NCI-H1694 (cell line): ENCODE measurements at places on chromosomes 6 and 20.

DNA sequence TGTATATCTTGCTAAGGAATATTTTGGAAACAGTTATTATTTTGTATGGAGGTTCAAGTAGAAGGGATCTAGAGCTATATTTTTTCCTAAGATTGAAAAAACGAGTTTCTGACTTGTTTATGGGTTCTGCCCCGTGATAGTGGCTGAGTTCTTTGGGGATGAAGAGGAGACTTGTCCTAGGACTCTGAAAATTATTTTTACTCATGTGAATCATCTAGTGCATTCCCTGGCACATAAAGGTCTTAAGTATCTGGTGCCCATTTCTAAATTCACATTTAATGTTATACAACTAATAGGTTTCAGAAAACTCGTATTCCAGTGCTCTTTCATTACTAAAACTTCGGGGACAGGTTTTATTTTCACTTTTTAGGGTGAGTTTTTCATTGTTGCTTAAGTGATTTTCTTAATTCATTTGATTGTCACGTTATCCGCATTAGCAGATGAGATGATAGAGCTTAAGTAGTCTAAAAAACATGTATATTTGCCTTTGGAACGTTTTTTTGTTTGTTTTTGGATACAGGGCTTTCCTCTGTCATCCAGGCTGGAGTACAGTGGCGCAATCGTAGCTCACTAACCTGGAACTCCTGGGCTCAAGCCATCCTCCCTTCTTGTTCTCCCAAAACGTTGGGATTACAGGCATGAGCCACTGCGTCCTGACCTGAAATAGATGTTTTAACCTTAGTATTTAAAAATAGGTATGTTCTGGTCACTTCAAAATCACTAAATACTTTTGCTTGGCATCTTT is 2.1 kb downstream of the NFYA start:
- no peak for DNase-seq

DNA sequence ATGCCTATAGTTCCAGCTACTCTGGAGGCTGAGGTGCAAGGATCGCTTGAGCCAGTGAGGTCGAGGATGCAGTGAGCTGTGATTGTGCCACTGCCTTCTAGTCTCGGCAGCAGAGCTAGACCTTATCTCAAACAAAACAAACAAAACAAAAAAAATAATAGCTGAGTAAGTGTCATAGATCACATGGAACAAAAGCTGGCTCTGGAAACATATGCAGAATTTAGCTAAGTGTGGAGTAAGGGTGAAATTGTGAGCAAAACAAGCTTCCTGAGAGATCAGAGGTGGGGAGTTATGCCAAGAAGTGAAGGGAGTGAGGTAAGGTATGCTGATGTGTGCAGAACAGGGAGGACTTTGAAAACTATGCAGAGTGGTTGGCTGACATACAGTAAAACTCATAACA is 18.7 kb downstream of the SGK1 start:
- DNase-seq: no peak

DNA sequence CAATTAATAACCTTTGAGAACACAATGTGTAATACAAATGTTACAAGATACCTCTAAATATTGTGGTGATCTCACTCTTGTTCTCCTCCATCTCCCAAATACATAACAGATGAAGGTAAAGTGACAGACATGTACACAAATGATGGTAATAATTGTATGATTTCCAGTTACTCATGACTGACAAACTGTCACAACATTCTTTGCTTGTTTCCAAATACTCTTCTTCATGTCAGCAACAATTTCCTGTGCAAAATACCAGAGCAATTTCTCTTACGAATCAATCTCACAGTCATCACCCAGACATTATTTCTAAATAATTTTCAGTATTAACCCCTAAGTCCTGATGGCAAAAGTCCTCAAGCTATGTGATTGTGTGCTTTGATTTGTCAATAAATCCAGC is 92.9 kb downstream of the RPS12 start:
- DNase-seq: no peak

GRCh38 chr6:88725111-88725975 is 238.1 kb downstream of the RNGTT start:
- no peak for DNase-seq

DNA sequence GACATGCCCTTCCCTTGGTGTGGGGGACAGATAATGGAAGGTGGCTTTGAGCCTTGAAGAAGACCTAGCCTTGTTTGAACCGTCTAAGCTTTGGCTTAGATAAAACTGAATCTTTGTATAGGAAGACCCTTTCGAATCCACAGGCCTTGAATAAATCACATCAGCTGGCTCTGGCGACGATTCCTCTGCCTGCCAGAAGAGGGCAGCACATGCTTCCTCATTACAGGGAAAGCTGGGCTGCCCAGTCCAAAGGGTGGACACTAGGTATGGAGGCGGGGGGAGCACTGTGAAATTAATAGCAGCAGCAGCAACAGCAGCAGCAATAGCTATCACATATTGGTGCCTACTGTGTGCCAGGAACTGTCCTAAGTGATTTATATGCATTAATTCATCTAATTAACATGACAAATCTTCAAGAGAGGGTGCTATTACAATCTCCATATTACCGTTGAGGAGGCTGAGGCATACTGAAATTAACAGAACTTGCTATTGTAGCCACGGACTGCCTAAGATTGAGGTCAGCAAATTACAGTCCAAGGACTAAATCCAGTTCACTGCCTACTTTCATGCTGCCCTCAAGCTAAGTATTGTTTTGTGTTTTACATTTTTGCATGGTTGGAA is 85.1 kb downstream of the CLIC5 start:
- DNase-seq: peak; percentile 14

GRCh38 chr20:10802236-10802635 is 128.4 kb upstream of the JAG1 start:
- no peak for DNase-seq

GRCh38 chr6:163438298-163438939 is 23.9 kb downstream of the QKI start:
- DNase-seq: no peak

- DNase-seq: no peak
Measured at GRCh38 chr20:258963-259362, 1.4 kb downstream of the DEFB132 start.

- peak; percentile 41 for DNase-seq
Measured at GRCh38 chr20:15760001-15760621, 813.1 kb downstream of the KIF16B start.

- no peak for DNase-seq
Measured at GRCh38 chr6:169885831-169886230, 134.4 kb downstream of the ERMARD start.

GRCh38 chr6:78462728-78463127 is 404.6 kb upstream of the IRAK1BP1 start:
- no peak for DNase-seq

- DNase-seq: no peak
Measured at GRCh38 chr6:24477070-24477469, 12.3 kb downstream of the GPLD1 start.

- no peak for DNase-seq
Measured at GRCh38 chr6:167116109-167116837, 6.6 kb upstream of the CCR6 start.

- DNase-seq: no peak
Measured at GRCh38 chr20:59015812-59016711, 3.2 kb upstream of the TUBB1 start.

DNA sequence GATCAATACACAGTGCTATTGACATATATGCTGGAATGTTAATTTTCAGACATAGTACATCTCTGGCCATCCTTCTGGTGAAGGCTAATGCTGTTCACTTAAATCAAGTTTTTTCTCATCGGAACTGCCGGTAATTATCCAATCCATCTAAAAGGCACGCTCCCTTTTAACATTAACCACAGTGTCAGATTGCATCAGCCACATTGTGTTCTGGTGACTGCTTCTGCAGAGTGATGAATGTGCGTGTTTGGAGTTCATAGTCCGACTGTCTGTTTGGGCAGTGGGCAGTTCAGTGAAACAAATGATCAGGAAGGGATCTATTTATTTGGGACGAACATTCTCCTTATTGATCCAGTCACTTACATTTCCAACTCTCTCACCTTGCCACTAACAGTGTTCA is 49.5 kb downstream of the SOBP start:
- DNase-seq: no peak

- DNase-seq: no peak
Measured at GRCh38 chr6:105511639-105512038, 108.8 kb upstream of the PREP start.

- no peak for DNase-seq
Measured at GRCh38 chr6:9405369-9405768, 970.0 kb upstream of the SLC35B3 start.

- DNase-seq: no peak
Measured at GRCh38 chr20:9035126-9035525, 33.8 kb upstream of the PLCB4 start.

DNA sequence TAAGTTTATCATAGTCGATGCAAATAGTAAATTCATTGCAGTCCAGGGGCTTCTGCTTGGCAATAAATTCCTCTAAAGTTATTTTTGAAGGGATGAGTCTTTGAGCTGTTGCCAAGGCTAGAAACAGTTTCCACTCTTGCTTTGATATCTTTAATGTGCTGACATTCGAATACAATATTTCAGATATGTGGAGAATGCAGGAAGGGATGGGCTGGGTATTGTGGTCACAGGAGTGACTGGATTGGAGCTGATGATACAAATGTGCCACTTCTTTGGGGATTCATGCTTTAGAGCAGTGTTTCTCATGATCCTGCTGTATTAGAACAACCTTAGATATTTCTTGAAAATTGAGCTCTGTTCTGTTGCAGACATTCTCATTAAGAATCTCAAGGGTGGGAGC is 139.0 kb downstream of the PRDM13 start:
- DNase-seq: no peak

DNA sequence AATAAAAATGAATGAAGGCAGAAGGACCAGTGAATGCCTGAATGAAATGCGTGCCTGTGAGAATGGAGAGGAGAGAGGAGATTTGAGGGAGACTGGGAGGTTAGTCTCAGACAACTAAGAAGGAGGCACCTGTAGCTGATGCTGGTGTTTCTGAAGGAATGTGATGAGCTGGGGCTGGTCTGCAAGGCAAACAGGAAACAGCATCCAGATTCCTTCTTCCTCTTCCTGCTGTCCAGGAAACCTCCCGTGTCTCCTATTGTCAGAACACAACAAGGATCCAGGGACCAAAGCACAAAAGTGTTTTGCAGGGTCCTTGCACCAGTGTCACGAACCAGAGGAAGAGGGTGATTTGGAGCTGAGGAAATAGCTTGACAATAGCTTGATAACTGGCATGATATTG is 50.4 kb upstream of the TAB2 start:
- DNase-seq: no peak

DNA sequence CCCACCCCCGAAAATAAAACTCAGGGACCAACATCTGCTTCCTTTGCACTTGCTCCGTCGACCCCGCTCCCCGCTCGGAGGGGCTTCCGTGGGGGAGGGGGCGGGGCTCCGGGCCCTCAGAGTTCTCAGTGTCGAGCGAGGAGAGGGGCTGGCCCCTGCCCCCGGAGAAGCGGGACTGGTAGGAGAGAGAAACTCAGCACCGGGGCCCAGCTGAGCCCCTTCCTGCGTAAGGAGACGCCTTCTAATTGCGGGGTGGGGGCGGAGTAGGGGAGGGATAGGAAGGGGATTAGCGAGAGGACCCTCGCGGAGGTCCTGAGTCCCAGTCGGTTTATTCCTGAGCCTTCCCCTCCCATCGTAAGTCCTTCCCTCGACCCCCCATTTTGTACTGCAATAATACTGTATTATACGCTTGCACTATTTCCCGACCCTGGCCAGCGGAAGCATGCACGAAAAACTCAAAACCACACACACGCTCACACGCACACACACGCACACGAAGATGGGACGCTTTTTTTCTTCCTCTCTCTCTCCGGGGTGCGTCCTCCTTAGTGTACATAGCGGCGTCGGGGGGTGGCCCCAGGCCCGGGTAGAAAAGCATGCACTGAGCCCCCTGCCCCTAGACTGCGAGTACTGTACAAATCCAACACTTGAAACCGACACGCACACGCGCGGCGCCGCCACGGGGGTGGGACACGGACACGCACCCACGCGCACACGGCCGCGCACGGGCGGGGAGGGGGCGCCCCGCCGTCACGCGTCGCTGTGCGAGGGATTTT is 22.1 kb upstream of the SLC22A7 start:
- no peak for DNase-seq

GRCh38 chr6:43669050-43669921 is 18.3 kb downstream of the MRPS18A start:
- DNase-seq: no peak

GRCh38 chr6:25220857-25221256 is 58.3 kb upstream of the CARMIL1 start:
- no peak for DNase-seq

GRCh38 chr20:4190792-4191519 is 175.6 kb upstream of the RNF24 start:
- DNase-seq: no peak

DNA sequence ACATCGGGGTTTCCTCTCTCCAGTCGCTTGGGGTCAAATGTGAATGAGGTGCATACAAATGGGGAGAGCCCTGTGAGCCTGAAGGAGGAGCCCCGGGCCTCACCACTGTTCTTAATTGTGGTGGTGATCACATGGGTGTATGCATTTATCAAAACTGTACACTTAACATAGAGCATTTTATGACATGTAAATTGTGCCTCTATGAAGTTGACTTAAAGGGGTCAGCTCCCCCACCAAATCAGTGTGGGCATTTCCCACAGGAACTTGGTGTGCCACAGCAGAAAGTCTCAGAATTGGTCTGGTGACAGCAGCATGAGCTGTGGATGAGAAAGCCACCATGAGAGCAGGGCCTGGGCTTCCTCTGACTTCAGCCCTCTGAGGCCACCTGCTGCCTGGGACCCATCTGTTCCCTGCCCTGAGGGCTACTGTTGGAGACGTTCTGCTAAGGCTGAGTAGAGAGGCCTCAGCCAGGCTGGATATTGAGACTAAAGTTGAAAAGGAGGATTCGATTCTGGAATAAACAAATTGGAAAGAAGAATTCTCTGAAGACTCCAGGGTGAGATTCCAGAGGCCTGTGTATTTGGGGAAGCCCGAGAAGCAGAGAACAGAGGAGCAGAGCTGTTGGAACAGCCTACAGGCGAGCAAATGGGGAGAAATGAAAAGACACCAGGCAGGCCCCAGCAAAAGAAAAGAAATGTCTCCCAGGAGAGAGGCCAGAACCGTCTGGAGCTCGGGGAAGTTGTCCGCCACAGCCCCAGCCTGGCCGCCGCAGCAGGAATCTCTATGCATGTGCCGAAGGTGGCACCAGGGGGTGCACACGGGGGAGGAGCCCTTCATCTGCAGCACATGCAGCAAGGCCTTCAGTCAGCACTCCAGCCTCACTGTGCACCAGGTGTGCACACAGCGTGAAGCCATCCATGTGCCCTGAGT is 37.6 kb upstream of the XRN2 start:
- no peak for DNase-seq

- no peak for DNase-seq
Measured at GRCh38 chr20:52425253-52425652, 233.7 kb upstream of the ZFP64 start.

GRCh38 chr6:80550748-80551147 is 444.3 kb downstream of the BCKDHB start:
- no peak for DNase-seq

DNA sequence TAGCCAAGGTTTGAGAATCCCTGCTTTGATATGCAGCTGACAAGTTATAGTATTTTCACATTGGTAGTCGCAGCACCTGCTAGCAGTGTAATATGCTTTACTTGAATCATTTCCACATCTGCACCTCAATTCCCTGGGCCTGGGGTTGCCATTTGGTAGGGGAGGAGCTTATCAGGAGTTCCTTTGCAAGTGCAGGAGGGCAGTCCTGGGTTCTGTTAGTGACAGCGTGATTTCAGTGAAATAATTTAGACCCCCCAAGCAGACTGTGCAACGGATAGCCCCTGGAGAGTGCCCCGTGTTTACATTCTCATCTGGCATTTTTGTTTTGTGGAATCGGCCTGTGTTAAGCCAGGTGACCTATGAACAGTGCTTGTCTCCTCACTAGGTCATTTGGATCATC is 6.0 kb downstream of the RAB5IF start:
- no peak for DNase-seq

- DNase-seq: peak; percentile 38
Measured at GRCh38 chr6:170233286-170234205, 57.3 kb downstream of the DLL1 start.
